ENCODE measurements at places on chromosomes 2 and 18.

DNA sequence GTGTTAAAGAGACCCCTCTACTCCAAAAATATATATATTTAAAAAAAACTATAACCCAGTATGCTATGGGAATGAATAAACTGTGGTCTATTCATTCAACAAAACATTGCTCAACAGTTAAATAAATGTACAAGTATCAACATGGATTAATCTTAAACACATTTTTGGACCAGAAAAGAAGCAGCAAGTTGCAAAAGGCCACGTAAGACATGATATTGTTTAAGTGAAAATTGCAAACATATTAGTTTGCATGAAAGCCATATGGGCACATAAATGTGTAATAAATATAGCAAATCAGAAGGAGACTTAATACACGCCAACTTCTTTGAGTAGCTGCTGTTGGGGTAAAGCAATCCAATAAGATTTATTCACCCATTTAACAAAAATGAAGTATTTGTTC is 321.5 kb downstream of the FBXO15 start:
- no peak for DNase-seq

GRCh38 chr2:134669731-134670669 is 48.8 kb downstream of the TMEM163 start:
- DNase-seq: peak; percentile 10

GRCh38 chr2:130352237-130352636 is 3.6 kb upstream of the PTPN18 start:
- no peak for DNase-seq

GRCh38 chr2:198695879-198696278 is 761.9 kb downstream of the SATB2 start:
- no peak for DNase-seq

DNA sequence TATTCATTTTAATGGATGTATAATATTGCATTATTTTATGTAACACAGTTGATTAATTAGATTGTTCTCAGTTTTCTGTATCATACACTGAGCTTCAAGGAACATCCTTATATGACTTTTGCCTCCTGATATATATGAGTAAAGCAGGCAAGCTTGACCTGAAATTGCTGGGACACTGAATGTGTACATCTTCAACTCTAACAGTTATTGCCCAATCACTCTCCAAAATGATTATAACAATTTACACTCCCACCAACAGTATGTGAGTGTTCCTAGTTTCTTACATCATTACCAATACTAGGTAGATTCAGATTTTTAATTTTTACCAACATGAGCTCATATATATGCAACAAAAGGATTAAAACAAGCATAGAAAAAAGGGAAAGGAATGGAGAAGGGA is 379.4 kb downstream of the SETBP1 start:
- no peak for DNase-seq

DNA sequence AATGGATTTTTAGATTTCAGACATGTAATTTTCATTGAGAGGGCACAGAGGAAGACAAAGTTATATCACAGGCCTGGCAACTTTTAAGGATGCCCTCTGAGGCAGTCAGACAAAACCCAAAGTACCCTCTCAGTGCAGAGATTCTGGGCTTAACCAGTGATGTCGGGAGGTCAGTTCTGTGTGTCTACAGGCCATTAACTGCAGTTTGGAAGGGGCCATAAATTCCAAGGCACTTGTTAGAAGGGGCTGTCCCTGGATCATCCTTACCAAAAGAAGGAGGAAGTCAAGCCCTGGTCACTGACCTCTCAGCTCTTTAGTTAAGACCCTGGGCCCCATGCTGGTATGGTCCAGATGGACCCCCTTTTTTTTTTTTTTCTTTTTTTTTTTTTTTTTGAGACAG is 60.7 kb downstream of the LRRFIP1 start:
- DNase-seq: no peak
